ENCODE measurements at places on chromosomes 2 and 18.

GRCh38 chr2:231920795-231921194 is 5.4 kb downstream of the NPPC start:
- no peak for DNase-seq

- no peak for DNase-seq
Observed at GRCh38 chr2:171307560-171307959, 126.2 kb downstream of the METTL8 start.

DNA sequence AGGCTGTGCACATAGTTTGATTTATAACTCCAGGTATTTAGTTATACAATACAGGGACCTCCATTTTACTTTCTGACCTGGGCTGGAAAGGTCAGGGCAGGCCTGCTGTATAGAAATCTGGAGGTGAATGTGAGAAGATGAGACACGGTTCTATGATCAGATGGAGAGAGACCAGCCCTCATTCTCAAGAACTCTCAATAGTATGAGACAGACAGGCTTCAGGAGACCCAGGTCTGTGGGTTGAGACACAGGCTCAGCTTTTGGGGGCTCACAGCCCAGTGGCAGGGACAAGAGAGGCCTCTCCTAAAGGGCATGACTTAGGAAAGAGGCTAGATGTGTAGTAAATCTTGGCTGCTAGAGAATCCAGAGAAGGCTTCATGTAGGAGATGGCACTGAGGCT is 719 bp upstream of the ATP6V1B1 start:
- DNase-seq = no peak

- no peak for DNase-seq
Observed at GRCh38 chr2:175926272-175926671, 75.8 kb downstream of the LNPK start.

DNA sequence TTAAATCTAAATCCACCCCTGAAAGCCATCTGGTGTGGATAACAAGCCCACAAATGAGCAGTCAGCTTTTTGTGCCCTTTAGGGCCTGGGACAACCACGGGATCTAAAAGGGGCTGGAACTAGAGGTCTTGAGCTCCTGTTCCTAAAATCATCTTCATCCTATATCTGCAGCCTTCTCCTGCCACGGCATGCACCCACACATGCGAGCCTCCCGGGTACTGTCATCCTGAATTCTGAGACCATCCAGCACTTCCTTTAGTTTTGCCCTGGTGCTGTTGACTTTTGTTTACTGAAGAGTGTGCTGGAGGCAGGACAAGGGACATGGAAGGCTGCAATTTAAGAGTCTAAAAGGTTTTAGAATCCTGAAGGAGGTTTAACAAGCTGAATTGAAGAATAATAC is 183.2 kb downstream of the FAM210A start:
- DNase-seq = no peak

DNA sequence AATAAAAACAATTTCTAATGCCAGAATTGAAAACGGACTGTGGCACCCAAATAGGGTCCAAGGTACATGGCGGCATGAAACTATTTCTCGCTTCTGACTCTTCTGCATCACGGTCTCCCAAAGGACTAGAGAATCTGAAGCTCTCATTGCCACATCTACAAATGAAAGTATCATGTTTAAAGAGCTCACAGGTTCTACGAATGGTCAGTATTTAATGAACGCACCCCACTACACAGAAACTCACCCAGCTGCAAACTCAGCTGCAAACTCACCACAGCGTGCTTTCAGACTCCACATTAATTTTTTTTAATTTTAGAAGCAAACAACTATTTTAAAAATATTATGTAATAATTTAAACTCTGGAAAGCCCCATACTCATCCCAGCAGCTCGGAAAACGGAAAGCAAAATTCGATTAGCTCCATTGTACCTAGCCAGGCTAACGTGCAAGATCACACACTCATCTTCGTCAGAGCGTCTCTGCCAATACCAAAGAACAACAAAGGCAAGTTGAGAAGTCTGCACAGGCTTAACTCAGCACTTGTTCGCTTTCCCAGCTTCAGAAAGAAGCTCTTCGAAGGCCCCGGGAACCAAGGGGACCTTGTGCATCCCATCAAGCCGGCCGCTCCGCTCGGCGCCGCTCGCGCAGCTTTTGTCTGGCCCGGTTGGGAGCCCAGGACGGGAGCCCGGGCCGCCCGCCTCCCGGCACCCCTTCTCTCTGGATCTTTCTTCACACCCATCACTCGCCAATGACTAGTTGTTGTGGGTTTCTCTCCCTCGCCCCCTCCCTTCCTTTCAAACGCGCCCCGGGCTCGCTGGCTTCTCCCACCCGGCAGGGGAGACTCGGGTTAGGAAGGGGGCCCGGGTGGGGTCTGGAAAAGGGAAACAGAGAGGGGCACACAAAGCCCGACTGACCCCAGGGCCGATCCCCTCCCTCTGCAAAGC is 785 bp downstream of the CLASP1 start:
- DNase-seq = peak; percentile 12

DNA sequence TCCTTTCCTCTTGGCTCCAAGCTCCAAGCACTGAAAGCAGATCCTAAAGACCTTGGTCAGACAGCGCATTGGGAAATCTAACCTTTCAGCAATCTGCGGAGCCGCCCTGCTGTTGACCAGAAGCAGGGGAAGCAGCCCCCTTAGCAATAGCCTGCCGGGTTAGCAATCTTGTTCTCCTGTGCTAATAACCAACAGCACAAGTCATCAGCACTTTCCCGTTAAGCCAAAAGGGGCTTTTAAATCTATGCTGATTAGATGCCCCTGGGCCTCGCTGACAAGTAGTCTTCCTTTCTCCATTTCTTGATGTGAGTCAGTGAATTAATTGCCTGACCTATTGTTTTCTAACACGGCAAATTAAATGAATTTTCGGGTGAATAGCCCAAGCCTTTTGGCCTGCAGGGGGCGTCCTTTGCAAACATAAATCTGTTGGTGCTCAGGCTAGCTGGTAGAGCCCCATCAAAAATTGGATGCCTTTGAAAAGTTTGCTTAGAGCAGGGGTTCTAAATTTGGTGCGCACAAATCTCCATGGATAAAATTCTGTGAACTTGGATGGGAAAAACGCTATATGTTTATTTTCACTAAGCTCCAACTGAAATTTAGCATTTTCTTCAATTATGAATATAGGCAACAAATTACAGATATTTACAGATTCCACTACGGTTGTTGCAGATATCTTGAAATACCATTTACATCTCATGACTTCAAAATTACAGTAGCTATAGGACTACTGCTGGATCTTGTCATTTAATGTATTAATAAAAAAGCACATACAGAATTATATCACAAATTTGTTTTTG is 24.6 kb downstream of the MAIP1 start:
- peak; percentile 68 for DNase-seq

- DNase-seq = no peak
Observed at GRCh38 chr2:85181134-85181631, 48.0 kb downstream of the TCF7L1 start.

GRCh38 chr2:145157741-145158591 is 638.0 kb upstream of the ZEB2 start:
- no peak for DNase-seq

GRCh38 chr2:96530144-96530430 is 6.5 kb upstream of the ARID5A start:
- DNase-seq = no peak

Data from stimulated activated CD4-positive, alpha-beta T cell treated with anti-CD3 and anti-CD28 coated beads, TNF-alpha, amount 100 ng/mL, for 4 hours (primary cell).